ENCODE measurements at places on chromosomes 7 and 10.

GRCh38 chr7:150556521-150557138 lies 10.6 kb upstream of the GIMAP4 start:
- no peaks in the 10 kb centered on the region for H3K27me3 ChIP-seq
- no peak for DNase-seq
- no peaks in the 10 kb centered on the region for H3K36me3 ChIP-seq
- no peaks in the 10 kb centered on the region for H3K4me1 ChIP-seq
- no peak overlapping the region for H3K27ac ChIP-seq

GRCh38 chr7:21169667-21170580 lies 258.0 kb upstream of the SP4 start:
- H3K4me3 ChIP-seq, result no peak overlapping the region
- no peaks in the 10 kb centered on the region for H3K36me3 ChIP-seq
- peaks cover 83% of the 10 kb centered on the region for H3K27me3 ChIP-seq
- H3K27ac ChIP-seq, result no peak overlapping the region
- no peaks in the 10 kb centered on the region for H3K4me1 ChIP-seq

DNA sequence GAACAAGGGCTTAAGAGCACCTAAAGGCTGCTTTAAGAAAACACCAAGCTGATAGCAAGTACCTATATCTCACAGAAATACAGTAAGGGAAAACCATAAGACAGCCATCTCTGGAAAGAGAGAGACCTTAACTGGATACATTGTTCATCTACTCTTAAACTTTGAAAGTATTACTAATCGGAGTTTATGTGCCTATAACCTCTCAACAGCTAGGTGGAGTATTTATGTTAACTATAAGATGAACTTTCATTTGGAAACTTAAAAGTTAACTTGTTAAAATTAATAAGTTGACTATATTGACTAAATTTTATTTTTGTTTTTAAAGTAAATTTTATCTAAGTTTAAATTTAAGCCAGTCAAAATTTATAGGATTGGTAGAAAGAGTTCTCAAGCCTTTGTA lies 90.6 kb downstream of the USP6NL start:
- H3K27me3 ChIP-seq, result no peaks in the 10 kb centered on the region
- H3K27ac ChIP-seq, result no peak overlapping the region
- no peak overlapping the region for H3K4me3 ChIP-seq
- DNase-seq, result no peak
- H3K36me3 ChIP-seq, result no peaks in the 10 kb centered on the region

DNA sequence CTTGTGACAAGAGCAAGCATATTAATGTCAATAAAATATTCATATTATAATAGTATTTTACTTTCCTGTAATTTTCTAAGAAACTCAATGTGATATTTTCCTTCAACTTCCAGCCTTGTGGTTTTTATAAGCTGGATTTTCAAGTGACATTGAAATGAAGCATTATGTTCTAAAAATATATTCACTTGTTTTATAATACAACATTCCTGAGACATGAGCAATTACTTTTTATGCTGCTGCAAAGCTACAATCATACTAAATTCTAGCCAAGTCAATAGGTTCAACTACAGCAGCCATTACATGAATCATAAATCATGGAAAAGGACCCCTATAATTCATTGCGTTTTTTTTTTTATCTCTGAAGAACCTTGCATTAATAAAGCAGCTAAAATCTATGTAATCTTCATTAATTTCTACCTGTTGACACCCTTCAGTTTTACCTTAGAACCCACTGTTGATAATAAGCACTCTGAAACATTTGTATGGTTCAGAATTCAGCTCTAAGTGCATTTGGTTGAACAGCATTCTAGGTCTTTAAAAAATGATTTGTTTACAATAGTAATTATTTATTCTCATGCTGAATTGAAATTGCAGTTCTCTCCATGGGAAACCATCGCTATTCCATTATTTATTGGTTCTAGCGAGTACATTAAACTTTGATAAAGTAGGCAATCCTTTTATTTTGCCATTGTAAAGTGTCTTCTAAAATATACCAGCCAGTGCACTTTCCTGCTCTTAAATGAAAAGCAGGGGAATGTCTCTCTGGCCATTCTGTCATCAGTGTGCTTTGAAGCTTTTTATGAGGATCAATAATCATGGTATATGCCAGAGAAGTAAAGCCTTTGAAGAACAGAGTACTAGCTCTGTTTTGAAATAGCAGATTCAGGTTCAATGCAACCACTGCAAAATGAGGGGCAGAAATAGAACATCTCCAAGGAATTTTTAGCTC lies 132.6 kb downstream of the GNAT3 start:
- H3K27me3 ChIP-seq, result no peaks in the 10 kb centered on the region
- DNase-seq, result peak; percentile 77
- no peak overlapping the region for H3K4me3 ChIP-seq
- no peaks in the 10 kb centered on the region for H3K36me3 ChIP-seq

DNA sequence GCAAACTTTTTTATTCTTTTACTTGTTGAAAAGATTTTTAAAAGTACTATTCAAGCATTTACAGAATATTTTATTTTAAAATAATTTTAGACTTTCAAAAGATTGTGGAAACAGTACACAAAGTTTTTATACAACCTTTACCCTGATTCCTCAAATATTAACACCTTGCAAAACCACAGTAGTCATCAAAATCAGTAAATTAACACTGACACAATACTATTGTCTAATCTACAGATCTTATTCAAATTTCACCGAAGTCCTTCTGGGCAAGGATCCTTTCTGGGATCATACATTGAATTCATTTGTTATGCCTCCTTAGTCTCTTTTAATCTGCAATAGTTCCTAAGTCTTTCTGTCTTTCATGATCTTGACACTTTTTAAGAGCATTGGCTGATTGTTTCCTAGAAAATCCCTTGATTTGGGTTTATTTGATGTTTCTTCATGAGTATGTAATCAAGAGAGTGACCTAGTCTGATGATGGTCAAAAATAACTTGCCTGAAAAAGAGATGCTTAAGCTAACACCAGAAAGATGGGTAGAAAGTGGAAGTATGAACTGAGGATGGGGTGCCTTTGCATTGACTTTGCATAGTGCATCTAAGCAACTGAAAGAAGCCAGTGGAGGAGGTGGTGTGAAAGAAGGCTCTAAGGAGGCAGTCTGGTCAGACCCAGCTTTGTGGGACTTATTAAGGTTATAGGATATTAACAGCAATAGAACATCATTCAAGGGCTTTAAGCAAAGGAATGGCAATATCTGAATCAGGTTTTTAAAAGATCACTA lies 9.7 kb downstream of the STAMBPL1 start:
- H3K27me3 ChIP-seq, result no peaks in the 10 kb centered on the region
- H3K36me3 ChIP-seq, result no peaks in the 10 kb centered on the region
- H3K27ac ChIP-seq, result no peak overlapping the region
- H3K4me1 ChIP-seq, result no peaks in the 10 kb centered on the region
- H3K4me3 ChIP-seq, result no peak overlapping the region

DNA sequence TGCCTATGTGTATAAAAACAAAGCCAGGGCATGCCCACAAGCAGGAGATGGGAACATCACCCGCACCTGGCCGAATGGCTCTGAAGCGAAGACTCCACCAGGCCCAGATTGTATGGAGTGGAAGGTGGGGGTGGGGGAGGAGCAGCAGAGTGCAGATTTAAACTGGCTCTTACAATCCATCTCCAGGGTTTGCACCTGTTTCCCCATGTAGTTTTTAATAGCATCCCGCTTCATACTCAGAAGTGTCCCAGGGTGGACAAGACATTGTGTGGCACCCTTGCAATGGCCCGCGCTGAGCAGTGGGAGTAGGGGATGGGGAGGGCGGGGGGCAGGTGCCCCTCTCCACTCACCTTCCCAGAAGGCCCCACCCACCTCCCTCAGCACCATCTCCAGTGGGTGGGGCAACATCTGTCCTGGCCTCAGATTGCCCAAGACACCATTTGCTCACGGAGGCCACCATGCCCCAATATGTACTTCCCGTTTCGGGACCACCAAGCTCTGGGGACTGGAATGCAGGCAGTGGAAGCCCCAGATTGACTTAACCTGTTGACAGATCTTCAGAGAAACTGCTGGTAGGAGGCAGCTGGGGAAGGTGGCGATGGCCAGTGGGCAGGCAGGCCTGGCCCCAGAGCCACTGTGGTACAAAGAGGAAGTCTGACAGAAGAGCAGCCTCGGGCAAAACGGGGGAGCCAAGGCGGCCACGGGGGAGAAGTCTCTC lies 23.0 kb downstream of the VSIR start:
- H3K4me1 ChIP-seq, result no peaks in the 10 kb centered on the region
- DNase-seq, result no peak

DNA sequence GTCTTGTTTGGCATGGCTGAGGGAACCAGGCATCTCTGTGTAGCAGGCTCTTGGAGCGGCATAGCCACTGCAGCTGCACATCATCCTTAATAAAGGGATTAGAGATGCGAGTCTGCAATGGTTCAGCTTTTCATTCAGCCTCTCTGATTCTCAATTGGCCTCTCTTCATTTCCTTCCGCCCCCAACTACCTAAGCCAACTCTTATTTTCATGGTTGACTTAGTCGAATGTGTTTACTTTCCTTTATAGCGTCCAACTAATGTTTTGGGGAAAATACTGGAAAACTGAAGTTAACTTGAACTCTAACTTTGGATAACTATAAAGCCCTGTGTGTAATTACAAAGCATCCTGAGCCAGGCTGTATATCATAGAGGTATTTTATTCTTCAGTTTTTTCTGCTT lies 202.2 kb upstream of the KIAA1217 start:
- no peaks in the 10 kb centered on the region for H3K36me3 ChIP-seq
- DNase-seq, result no peak
- H3K27ac ChIP-seq, result no peak overlapping the region
- peaks cover 32% of the 10 kb centered on the region for H3K27me3 ChIP-seq
- H3K4me3 ChIP-seq, result no peak overlapping the region

GRCh38 chr7:98399890-98400541 lies 874 bp downstream of the BAIAP2L1 start:
- peak overlapping the region; percentile 81 for H3K27ac ChIP-seq
- no peaks in the 10 kb centered on the region for H3K36me3 ChIP-seq
- H3K4me3 ChIP-seq, result peak overlapping the region; percentile 91
- H3K4me1 ChIP-seq, result peaks cover 9% of the 10 kb centered on the region
- DNase-seq, result peak; percentile 50
- no peaks in the 10 kb centered on the region for H3K27me3 ChIP-seq

- H3K36me3 ChIP-seq, result no peaks in the 10 kb centered on the region
- peaks cover 7% of the 10 kb centered on the region for H3K27me3 ChIP-seq
- no peak overlapping the region for H3K27ac ChIP-seq
- H3K4me1 ChIP-seq, result 0 out of 2 replicates have a peak, but pooled peaks cover 3% of the 10 kb centered on the region
- no peak overlapping the region for H3K4me3 ChIP-seq
- no peak for DNase-seq
Observed at GRCh38 chr10:99143011-99143410, 92.6 kb downstream of the HPSE2 start.

DNA sequence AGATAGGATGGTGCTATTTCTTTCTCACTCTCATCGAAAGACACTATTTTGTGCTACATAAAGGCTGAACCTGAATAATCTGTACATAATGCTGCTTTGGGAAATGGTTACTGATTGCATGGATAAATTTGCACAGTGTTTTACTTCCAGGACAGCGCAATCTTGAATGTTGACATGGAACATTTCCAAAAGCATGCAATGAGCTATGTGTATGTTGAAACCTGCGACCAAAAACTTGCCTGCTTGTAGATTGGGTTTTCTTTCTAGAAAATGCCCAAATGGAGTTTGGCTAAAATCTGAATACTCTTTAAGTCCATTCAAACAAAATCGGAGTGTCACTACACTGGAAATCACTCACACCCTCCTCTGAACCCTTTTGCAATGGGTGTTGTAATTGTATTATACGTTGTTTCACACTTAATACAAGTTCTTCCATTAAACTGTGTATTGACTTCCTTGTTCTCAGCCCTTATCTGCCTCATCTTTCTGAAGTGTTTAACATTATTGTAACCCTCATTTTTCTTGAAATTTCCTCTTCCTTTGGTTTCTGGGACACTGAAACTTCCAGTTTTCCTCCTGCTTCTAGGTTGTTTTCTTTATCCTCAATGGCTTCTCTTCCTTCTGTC lies 73.7 kb upstream of the CAPZA2 start:
- no peaks in the 10 kb centered on the region for H3K27me3 ChIP-seq
- no peak overlapping the region for H3K27ac ChIP-seq
- H3K4me1 ChIP-seq, result peaks cover 9% of the 10 kb centered on the region
- peaks cover 46% of the 10 kb centered on the region for H3K36me3 ChIP-seq
- DNase-seq, result no peak
- H3K4me3 ChIP-seq, result no peak overlapping the region

DNA sequence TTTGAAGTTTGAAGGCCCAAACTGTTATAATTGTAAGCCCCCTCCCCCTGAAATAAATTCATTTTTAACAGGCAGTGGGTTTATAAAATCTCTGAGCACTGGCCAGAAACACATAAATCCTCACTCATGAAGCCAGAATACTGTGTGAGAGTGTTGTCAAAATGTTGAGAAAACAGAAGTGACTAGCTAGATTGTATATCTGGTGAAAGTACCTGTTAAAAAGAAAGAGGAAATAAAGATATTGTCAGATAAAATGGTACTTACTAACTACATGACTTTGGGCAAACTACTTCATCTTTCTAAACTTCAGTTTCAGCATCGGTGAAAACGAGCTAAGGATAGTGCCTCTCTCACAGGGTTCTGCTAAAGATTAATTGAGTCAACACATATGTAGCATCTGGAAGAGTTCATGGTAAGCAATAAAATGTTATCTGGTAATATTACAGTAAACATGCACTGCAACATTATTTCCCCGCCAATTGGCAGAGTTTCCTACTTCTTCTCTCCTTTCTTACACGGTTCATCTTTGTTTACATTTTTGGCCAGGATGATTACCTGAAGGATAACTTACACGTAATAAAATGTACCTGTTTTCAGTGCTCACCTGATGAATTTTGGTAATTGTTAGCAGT lies 202.5 kb upstream of the CHRM2 start:
- H3K27me3 ChIP-seq, result 0 out of 2 replicates have a peak, but pooled peaks cover 5% of the 10 kb centered on the region
- no peak overlapping the region for H3K4me3 ChIP-seq
- DNase-seq, result no peak

DNA sequence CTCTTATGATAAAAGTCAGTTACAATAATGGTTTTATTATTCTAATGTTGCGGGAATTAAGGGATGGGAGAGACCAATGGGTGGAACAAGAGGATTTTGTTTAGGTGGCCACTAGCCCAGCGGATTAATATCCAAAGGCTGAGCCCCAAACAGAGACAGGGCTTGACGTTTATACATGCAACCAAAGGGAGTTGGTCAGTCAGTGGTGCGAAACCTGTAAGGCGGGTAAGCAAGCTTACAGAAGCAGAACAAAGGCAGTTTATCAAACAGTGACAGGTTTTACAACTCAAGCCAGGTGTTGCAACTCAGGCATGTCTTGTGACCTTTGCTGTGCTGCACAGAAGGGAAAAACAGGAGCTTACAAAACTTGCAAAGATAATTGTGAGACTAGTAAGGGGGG lies 622.9 kb upstream of the MBL2 start:
- peaks cover 3% of the 10 kb centered on the region for H3K36me3 ChIP-seq
- H3K27me3 ChIP-seq, result no peaks in the 10 kb centered on the region
- DNase-seq, result no peak
- H3K4me1 ChIP-seq, result 0 out of 2 replicates have a peak, but pooled peaks cover 3% of the 10 kb centered on the region

- peaks cover 38% of the 10 kb centered on the region for H3K4me1 ChIP-seq
- peak overlapping the region; percentile 97 for H3K27ac ChIP-seq
- H3K36me3 ChIP-seq, result no peaks in the 10 kb centered on the region
- H3K27me3 ChIP-seq, result no peaks in the 10 kb centered on the region
- H3K4me3 ChIP-seq, result peak overlapping the region; percentile 91
- DNase-seq, result no peak
Observed at GRCh38 chr7:27183682-27184336, 1.2 kb downstream of the HOXA11 start.

All from PC-3 (cell line).